CD4-positive, alpha-beta memory T cell (primary cell): ENCODE measurements at places on chromosomes 2 and 18.

- no peak for DNase-seq
These were observed 130.0 kb downstream of the ARL4C start for GRCh38 chr2:234366891-234367290.

DNA sequence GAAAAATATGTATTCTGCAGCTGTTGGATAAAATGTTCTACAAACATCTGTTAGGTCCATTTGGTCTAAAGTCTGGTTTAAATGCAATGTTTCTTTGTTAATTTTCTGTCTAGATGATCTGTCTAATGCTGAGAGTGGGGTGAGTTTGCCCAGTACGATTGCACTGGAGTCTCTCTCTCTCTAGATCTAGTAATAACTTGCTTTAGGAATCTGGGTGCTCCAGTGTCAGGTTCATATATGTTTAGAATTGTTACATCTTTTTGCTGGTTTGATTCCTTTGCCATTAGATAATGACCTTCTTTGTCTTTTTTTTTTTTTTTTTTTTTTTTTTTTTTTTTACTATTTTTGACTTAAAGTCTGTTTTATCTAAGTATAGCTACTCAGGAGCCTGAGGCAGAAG, 10.4 kb downstream of the GCC2 start:
- DNase-seq, result no peak

DNA sequence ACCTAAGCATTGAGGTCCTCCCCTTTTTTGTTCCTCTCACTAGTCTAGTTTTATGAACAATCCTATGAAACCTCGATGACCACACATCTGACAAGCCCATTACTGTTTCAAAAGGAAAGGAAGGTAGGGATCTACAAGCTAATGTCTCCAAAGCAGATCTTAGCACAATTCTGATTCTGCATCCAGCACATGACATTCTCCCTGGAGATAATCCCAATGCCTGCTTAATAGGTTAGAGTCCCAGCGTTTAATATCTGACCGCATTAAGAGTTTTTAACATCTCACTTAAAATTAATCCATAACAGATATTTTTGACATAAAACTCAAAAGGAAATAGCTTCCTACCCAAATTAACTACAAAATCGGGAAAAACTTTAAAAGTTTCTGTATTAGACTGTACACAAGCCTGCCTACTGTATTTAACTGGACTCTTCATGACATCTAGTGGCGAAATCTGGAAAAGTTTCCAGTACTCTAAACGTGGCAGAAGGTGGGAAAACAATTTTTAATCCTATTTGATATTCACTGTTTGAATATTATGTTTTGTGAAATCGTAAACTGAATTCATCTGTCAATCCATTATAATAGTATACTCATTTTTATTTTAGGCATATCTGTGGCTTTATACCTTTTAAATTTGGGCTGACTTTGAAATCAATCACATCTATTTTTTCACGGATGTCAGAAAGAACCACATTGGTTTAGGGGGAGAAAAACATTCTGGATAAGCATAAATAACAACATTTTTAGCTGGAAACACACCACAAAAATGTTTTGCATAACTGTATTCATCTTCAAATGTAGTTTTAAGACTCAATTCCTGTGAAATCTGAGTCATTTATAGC, 62.4 kb downstream of the TXNL1 start:
- peak; percentile 5 for DNase-seq

GRCh38 chr2:74959106-74959751, 786 bp downstream of the POLE4 start:
- DNase-seq, result peak; percentile 10

DNA sequence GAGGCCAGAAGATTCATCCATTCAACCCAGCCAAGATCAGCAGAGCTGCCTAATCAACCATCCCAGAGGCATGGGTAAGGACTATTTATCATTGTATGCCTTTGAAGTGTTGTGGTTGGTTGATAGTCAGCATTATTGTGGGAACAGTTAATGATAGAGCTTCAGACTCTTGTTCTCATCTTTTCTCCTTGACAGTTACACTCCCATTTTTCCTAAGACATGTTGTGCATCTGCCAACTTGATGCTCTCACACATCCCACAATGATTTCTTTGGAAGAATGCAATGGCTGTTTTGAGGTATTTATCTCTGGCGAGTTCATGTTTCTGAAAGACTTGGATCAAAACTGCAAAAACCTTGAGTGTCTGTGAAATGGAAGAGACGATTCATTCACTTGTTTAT, 55.4 kb downstream of the FASTKD2 start:
- no peak for DNase-seq

DNA sequence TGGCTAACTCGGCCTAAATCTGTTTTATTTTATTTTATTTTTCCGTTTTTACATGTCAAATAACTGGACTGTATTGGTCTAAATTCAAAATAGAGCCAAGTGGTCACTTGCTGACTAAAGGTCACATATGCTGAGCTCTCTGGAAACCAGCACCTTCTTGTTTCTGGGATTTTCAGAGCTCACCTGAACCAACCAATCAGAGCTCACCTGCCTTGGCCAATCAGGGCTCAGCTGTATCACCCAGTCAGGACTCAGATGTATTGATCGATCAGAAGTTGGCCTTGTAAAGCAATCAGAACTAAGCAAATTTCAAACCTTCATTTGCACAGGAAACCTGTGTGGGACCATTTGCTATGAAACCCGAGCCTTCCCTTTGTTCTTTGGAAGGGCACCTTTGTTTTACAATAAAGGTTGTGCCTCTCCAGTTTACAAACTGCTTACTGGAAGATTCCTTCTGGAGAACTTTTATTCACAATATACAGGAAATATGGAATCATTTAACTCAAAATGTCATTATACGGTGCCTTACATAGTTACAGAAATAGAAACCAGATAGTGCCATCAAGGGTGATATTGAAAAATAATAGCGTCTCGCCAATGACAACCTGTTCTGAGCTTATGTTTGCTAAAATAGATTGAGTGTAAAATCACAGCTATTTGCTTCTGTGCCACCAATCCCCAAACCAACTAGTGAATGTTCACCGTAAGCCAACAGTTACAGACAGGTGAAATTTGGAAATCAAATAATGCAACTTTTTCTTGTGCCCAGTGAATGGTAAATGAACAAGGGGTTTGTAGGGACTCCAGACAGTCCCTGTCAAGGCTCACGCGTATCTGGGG, 17.3 kb upstream of the PSD4 start:
- no peak for DNase-seq

- DNase-seq, result no peak
These were observed 173.7 kb downstream of the PTPRM start for GRCh38 chr18:7740821-7741220.

DNA sequence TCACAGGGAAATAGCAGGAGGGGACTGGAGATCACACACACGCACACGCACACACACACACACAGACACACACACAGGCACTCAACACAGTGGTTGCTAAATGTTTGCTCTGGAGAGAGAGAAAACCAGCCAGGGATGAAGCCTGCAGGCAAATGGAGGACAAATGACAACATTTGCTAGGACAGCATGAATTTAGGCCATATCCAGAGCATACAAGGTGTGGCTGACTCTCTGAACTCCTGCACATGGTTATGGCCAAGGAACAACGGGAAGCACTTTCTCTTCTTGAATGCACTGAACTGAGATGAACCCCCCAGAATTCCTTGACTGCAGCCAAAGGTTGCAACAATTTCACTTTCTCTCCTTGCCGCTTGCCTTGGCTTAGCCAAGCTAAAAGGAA, 230.0 kb upstream of the RASGRP3 start:
- no peak for DNase-seq

- DNase-seq, result no peak
These were observed 47.4 kb upstream of the RAPH1 start for GRCh38 chr2:203582468-203582867.

DNA sequence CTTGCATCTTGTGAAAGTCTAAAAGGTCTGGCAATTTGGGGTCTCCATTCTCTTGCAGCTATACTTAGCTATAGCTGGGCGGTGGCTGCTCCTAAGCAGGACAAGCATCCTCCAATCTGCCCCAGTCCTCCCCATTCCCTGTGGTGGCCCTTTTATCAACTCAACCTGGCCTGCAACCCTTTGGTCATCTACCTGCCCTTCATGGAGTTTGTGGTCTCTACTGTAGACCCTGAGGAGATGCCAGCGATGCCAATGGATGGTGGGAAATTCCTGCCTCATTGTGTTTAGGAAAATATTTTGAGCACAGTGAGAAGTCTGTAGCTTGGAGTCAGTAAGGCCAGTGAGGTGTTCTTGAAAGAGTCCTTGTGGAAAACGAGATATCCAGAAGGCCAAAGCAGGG, 143.4 kb downstream of the CAPN13 start:
- no peak for DNase-seq

DNA sequence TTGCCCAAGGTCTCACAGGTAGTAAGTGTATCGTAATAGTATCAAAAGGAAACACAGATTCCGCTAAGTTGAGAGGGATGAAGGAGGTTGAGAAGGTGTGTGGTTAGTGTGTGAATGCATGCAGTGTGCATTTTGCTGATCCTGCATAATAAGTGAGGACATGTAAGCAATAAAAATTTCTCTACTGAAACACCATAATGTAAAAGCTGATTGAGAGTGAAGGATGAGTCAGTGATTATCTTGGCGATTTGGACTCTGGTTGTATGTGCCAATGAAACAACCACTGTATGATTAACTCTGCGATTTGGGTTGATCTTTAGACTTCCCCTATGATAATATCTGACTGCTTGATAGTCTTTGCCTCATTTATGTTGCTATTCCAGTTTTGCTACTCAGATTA, 16.7 kb upstream of the ADGRF3 start:
- DNase-seq, result no peak

DNA sequence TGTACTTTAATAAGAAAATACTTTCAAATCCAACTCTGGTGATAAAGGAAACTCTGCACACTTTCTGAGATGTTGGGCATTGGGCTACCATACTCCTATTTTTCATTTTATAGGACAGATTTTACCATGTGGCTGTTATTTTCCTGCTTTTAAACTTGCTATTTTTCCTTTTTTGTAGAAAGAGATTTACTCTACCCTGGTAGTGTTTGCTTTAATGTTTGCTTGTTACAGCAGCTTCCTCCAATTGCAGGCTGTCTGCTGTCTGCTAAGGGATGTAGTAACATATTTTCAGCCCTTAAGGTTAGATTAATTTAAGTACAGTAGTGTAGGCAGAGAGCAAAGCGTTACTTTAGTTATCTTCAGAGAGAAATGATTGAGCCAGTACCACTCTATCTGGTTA, 38.6 kb downstream of the MARCHF7 start:
- DNase-seq, result no peak

GRCh38 chr2:117553448-117553847, 261.0 kb upstream of the DDX18 start:
- DNase-seq, result no peak

DNA sequence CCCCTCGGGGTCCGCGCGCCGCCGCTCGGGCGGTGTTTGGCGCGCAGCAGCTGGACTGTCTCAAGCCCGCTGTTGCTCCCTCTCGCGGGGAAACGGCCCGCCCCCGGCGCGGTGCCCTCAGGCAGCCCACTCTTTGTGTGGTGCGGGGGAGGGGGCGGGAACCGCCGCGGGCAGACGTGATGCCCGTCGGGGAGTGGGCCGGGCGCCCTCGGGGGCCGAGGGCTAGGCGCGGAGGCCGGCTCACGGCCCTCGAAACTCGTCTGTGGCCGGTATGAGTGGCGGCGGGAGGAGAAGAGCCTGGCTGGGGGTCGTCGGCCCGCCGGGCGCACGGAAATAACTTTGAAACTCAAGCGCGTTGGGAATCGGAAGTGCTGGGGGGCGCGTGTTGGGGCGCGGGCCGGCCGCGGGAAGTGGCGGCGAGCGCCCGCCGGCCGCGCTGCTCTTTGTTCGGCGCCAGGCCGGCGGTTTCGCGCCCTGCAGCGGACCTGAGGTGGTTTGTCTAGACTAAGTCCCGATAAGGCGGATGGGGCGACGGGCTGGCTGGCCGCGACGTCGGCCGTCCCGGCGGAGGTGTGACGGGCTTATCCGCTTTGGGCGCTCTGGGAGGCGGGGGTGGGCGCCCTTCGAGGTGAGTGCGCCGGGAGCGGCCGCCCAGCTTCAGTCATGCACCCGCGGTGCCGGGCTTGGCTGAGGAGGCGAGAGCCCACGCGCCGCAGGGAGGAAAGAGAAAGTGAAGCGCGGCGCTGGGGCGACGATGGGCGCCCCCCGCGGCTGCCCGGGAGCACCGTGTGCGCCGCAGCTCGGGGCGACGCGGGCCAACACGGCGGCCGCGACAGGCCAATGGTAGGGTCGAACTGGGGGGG, 679 bp downstream of the PTMA start:
- peak; percentile 68 for DNase-seq

GRCh38 chr2:119531292-119531691, 7.0 kb upstream of the SCTR start:
- DNase-seq, result no peak

DNA sequence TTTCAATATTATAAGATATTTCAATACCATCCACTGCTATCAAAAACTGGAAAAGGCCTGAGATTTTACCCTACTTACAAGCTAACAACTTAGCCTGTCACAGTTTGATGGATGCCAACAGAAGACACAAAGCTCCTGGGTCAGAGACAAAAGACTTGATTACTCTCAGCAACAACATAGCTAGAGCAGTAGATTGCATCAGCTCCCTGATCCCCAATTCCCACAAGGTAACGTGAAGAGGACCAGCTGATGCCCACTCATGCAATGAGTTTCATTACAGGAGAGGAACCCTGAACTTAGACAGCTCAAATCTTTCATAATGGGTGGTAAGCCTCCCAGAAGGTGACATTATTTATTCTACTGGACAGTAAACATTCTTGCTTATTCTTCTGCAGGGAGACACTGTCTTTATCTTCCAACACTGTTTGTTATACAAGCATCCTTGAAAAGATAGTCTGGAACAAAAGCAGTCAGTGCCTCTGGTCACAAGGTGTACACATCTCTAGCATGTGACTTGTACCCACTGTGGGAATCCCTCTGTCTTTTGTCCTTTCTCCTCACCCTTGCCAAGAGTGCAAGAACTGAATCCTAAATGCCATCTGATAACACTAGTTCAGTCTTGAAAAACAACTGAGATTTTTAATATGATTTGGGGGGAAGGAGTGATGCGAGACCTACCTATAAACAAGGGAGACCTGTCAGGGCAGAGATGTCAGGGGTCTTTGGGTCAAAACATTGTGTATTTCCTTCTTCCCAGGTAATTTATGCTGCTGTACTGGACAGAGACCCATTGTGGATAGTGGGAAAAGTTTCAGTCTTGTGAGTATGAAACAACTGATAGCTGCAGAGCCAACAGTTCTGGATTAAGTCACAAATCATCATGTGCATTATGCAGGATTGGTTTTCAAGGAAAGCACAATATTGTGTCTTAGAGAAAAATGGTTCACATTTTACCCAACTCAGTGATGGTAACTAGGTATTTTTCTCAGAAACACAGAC, 102.4 kb downstream of the AOX1 start:
- DNase-seq, result no peak

- DNase-seq, result no peak
These were observed 53.7 kb upstream of the MGAT5 start for GRCh38 chr2:134200036-134200618.

- no peak for DNase-seq
These were observed 56.7 kb upstream of the EPB41L3 start for GRCh38 chr18:5600378-5601071.

DNA sequence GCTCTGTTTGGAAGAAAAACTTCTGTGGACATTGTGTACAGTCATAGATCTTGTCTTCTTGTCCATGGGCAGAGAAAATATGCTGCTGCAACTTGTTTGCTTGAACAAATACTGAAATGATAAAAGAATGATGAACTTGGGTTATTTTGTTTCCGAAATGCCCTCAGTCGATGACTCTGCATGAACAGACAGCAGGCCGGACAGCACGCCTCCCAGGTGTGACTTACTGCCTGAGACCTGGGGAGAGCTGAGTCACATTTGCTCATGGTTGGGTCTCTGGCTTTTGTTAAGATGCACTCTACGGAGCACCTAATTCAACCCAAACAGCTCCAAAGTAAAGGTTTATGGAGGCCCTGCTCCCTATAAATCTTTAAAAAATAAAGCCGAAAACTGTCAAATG, 262.5 kb downstream of the ZNF521 start:
- no peak for DNase-seq
